ELF-1 (cell line): ENCODE measurements at places on chromosomes 12 and 14.

- no peak for DNase-seq
These were observed 47.7 kb upstream of the ERGIC2 start for GRCh38 chr12:29428633-29429032.

DNA sequence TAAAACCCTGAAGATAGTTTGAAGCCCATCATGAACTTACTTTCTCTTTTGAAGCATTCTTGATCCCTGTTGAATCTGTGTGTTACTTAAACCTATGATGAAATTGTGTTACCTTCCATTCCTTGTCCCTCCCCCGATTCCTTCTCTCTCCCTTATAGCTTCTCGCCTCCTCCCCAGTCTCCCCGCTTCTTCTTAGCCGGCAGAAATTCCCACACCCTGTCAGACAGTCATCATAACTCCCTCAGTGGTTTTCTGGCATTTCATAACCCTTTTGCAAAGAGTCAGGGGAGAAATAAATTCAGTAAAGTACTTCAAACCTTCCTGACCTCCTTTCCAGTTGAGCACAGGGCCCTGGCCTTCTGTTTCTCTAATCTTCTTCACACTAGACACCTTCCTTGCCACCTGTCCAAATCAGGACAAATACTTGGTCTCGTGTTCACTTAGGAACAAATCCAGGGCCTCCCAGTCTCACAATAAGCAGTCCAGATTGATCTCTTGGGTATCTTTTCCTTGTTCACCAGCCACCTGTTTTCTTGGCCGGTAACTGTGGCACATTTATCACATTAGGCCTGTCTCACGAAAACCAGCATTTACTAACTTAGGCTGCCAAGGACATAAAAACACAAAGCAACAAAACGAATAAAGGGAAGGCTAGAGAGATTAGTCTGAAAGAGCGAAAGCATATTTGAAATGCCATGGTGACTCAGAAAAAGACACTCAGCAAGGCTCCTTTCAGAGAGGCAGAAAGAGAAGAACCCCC is 355.9 kb downstream of the TMTC2 start:
- no peak for DNase-seq

- no peak for DNase-seq
These were observed 53.7 kb downstream of the SERPINA10 start for GRCh38 chr14:94239406-94239805.

GRCh38 chr12:109545826-109546225 is 27.5 kb downstream of the MMAB start:
- no peak for DNase-seq

GRCh38 chr12:25784669-25785068 is 173.8 kb upstream of the RASSF8 start:
- no peak for DNase-seq

GRCh38 chr12:9935026-9935425 is 2.9 kb upstream of the CLEC2A start:
- no peak for DNase-seq

DNA sequence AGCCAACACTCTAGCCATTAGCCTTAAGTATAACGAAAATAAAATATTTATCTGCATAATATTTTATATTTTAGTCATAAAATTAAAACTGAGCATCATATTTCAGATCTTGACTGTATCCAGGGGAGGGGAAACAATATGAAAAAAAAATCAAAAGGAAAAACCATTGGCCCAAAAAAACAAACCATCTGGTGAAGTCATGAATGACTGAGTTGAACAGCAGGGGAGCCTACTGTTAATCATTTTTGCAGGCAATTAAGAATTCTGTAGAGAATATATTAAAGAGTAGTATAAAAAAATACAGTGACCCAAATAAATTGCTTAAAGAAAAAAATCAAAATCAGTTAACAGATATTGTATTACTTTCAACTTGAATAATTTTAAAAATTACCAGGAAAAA is 224.8 kb downstream of the C12orf50 start:
- DNase-seq, result no peak

DNA sequence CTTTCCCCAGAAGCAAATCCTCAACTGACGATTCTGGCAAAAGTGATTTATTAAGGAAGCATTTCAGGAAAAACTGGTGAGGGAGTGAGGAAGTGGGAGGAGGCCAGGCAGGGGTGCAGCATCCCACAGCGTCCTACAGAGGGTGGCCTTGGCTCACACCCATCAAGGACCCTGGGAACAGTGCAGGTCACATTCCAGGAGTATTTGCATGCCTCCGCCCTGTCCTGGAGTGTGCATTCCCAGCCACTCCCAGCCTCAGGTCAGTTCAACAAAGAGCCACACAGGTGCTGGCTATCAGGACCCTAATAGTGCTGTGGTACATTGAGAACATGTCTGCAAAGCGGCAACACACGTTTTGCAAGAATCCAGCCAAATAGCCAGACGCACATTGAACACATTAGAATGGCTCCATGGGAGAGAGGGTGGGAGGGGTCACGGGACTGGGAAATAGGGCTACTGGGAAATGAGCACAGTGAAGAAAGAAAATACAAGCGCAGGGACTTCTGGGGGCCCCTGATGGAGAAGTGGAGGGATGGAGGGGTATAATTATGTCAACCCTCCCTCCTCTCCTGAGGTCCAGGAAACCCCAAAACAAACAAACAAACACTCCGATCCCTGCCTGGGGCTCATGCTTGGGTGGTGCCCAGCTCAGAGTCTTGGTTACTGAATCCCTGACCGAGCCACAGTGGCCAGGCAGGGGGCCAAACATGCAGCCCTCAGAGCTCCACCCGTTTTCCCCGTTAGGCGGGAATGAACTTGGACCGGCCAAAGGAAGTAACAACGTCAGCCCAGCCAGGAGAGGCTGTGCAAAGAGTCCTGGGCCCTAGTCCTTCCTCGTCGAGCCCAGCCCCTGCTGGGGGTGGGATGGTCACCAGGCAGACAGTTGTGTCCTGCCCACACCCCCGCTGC is 36.5 kb downstream of the CMKLR1 start:
- peak; percentile 93 for DNase-seq

DNA sequence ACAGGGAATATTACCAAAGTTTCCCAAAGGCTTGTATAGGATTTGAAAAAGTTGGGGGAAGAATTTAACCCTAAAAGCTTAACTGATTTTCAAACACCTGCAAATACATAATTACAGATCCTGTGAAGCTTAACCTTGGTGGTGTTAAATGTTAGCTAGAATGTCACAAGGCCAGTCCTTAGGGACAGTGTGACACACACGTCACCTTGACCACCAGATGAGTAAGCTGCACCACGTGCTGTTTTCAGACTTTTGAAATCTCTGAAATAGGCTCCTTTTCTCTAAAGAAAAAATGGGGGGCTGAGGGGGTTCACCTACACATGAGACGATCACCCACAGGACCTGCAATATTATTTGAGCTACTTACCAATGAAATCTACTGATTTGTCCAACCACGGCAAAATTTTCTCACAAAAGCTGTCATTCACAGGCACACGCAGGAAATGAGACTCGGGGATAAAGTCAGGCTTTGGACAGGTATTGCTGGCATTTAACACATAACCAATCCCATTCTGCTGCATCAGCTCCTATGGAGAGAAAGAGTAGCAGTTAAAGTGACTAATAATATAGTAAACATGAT is 75.9 kb downstream of the DUSP16 start:
- no peak for DNase-seq

DNA sequence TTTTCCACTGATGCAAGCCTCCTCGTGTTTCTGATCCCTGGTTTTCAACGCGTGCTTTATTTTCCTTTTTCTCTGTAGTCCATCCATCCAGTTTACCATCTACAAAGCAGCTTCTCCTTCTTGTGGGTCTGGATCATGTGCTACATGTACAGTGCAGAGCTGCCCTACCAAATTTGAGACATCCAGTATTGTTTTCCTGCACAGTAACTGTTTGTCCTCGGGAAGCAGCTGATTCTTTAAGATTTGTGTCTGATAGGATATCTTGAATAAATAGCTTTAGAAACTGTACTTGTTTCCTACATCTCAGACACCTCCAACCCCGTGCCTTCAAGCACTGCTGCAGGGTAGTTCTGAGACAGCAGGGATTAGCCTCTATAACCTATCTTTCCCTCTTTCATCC is 368.1 kb upstream of the FAR2 start:
- no peak for DNase-seq

DNA sequence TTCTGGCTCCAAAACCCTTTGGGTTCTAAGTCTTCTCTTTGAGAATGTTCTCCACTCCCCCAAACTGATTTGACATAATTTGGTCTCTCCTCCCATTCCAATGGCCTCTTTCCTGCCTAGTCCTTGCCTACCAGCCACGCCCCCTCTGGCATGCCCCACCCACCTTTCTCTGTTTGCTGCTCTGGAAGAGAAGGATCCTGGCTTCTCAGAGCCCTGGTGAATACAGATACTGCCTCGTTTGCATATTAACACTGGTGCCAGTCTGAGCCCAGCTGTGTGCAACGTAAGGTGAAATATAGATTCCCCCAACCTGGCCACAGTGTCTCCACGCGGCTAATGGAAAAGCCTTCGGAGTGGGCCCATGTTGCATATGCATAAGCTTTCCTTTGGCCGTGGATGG is 79.7 kb downstream of the PAPOLA start:
- DNase-seq, result no peak

DNA sequence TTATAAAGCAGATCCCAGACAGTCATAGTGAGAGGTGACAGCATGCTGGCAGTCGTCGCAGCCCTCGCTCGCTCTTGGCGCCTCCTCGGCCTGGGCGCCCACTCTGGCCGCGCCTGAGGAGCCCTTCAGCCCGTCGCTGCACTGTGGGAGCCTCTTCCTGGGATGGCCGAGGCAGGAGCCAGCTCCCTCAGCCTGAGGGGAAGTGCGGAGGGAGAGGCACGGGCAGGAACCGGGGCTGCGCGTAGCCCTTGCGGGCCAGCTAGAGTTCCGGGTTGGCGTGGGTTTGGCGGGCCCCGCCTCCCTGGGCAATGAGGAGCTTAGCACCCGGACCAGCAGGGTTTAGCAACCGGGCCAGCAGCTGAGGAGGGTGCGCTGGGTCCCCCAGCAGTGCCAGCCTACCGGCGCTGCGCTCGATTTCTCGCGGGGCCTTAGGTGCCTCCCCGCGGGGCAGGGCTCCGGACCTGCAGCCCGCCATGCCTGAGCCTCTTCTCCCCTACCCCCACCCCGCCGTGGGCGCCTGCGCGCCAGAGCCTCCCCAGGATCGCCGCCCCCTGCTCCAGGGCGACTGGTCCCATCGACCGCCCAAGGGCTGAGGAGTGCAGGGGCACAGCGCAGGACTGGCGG is 451.2 kb upstream of the DCN start:
- DNase-seq, result peak; percentile 84

GRCh38 chr14:90154110-90154509 is 92.3 kb downstream of the KCNK13 start:
- no peak for DNase-seq

DNA sequence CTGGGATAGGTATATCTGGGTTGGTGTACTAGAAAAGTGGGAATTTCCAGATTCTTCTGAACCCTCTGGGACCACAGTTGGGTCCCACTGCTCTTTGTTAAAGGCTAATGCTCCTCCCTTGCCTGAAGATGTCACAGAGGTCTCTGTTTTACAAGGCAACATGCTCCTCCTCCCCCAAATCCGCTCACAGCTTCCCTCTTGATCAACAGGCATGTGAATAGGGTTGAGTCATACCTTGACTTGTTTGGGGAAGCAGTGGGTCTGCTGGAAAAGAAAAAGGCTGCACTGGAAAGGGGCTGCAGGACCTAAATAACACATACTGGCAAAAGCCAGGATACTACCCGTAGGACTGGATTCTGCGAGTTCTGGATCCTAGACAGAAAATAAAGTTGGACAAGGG is 165.4 kb upstream of the TMEM260 start:
- peak; percentile 5 for DNase-seq

- no peak for DNase-seq
These were observed 50.9 kb downstream of the RIN3 start for GRCh38 chr14:92564344-92565039.

DNA sequence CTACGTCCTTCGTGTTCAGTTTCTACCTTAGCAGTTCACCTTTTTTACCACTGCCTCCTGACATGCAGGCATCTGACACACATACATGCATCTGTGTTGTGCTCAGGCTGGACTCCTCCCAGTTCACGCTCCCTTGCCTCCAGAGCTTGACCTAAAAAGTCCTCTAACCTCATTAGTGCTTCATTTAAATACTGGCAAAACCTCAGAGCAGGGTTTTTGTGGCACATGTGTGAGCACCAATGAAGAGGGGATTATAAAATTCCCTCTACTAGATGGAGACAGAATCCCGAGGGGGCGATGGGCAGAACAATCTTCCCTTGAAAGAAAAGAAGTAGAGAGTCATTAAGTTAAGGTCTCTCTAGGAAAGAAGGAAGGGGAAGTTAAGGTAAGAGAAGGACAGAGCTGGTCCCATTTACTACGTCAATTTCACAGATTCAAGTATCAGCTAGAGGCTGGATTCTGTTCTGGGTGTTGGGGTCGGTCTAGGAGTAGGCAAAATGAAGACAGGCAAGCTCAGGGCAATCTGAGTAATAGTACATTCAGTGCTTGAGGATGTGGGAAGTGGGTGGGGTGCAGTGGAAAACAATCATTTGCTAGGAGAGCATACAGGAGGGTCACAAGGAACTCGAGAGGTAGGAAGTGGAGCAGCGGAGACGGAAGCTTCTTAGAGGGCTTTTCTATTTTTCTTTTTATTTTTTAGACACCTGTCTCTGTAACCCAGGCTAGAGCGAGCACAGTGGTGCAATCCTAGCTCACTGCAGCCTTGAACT is 7.5 kb downstream of the HAL start:
- DNase-seq, result no peak

DNA sequence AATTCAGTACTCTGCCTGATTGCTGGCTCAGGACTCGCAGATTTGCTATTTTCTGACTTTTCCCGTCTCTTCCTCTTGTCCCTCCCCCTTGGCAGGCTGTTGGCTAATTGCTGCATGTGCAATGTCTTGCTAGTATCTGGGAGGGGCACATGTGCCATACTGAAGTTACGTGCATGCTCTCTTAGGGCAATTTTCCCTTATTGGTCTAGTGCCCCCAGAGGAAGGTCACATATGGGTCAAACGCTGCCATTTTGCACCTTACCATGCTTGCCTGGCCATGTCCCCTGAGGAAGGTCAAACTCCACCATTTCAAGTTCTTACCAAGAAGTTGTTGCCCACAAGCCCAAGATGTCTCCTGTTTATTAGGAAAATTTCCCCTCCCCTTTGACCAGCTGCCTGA is 13.9 kb upstream of the ERC1 start:
- no peak for DNase-seq

DNA sequence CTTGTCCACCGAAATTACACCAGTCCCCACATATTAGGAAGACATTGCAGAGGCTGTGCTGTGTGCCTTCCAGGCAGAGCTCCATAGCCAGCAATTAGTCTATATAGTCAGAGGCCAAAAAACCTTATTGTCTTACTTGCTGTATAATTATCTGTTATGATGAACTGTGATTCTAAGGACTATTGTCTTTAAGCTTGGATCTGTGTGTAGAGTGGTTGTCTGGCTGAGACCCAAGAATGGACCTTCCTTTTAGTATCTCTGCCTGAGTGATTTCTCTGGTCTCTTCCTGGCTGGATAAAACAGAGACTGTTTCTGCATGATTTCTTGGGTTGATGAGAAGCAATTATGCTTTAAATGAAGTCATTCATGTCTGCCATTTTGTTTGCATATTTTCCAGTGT is 465.3 kb downstream of the PRKD1 start:
- DNase-seq, result no peak

- no peak for DNase-seq
These were observed 13.8 kb downstream of the GPR132 start for GRCh38 chr14:105051182-105052109.
